ENCODE measurements at places on chromosomes 2 and 18.

DNA sequence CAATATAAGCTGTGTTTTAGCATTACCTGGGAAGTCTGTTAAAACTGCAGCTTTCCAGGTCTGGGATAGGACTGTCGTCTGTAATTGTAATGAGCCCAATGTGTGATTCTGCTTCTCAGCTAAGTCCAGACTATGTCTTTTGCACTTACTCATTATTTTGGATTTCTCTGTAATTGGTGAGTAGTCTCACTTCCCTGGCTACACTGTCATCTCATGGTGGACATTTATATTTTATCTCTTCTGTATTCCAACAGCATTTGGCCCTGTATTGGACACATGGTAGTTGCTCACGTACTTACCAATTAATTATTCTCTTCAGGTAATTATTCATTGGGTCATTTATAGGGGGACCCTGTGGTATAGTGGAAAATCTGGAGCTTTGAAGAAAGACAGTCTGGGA lies 28.0 kb downstream of the LHCGR start:
- DNase-seq: no peak

DNA sequence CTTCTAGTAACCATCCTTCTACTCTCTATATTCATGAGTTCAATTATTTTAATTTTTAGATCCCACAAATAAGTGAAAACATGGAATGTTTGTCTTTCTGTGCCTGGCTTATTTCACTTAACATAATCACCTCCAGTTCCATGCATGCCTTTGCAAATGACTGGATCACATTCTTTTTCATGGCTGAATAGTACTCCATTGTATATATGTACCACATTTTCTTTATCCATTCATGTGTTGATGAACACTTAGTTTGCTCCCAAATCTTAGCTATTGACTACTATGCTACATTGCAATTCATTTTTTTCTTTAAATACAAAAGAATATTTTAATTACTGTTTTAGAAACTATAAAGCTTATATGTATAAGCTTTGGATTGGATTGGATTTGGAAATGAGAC lies 240.4 kb upstream of the LYPD1 start:
- no peak for DNase-seq

- peak; percentile 19 for DNase-seq
These were observed 142.0 kb downstream of the TSN start for GRCh38 chr2:121897335-121897970.

DNA sequence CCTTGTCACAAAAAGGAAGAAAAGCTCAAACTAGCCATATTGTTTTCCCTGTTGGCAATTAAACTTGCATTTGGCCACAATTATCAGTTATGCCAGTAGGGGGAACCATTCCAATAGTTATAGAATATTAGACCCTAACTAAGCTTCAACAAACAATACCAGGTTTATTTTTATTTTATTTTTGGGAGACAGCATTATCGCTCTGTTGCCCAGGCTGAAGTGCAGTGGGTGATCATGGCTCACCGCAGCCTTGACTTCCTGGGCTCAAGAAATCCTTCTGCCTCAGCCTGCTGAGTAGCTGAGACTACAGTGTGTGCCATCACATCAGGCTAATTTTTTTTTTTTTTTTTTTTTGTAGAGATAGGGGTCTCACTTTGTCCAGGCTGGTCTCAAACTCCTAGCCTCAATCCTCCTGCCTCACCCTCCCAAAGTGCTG lies 102.1 kb downstream of the ATAD2B start:
- peak; percentile 41 for DNase-seq

DNA sequence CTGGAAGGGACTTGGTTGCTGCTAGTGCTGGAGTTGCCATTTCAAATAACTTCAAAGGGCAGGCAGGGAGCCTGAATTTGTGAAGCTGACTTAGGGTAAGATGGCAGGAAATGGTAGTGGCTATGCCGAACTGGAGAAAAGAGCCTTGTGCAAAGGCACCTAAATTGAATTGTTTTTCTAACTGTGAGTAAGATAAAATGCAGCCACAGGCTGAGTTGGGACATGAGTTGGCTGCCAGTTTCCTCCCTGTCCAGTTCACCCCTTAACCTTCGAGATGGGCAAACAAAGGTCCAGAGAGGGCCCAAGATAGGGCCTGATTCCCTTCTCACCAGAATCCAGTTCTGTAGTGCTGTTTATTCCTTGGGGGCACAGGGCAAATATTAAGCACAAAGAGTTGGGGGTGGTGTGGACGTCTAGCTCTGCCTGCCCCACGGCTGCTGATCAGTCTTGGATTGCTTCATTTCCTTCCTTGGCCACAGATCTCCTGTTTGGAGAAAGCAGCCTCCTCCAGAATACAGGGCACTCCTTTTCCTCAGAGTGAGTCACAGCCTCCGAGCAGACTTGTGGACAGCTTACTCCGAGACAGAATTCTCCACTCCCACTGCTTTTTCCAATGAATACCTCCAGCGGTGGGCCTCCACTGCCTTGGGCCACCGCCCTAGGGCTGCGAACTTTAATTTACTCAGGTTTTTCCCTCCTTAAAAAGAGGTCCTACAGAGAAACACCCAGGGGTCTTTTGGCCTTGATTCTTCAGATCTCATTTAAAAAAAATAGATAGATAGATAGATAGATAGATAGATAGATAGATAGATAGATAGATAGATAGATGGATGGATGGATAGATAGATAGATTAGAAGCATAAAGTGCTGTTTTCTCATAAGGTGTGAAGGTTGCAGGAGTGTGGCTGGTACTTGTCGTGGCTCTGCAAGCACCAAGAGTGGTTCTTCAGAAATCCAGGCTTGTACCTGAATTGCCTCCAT lies 18.4 kb upstream of the SLC20A1 start:
- DNase-seq: no peak

- no peak for DNase-seq
These were observed 216.0 kb downstream of the ACKR3 start for GRCh38 chr2:236785611-236786057.

DNA sequence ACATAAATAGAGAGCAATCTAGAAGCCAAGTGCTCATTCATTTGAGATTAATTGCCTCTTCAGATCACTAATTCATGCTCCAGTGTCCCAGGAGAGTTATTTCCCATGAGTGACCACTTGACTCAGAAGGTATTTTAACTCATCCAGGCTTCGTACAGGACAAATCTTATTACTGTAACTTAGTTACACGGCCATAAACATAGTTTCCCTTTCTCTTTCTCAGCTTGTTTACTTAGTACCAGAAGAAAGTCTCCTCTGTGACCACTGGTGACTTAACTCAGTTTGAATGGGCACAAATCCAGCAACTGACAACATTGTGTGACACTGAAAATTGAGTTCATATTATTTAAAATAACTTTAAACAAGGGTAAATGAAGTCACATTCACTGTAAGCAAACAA lies 25.3 kb downstream of the MMADHC start:
- DNase-seq: no peak

DNA sequence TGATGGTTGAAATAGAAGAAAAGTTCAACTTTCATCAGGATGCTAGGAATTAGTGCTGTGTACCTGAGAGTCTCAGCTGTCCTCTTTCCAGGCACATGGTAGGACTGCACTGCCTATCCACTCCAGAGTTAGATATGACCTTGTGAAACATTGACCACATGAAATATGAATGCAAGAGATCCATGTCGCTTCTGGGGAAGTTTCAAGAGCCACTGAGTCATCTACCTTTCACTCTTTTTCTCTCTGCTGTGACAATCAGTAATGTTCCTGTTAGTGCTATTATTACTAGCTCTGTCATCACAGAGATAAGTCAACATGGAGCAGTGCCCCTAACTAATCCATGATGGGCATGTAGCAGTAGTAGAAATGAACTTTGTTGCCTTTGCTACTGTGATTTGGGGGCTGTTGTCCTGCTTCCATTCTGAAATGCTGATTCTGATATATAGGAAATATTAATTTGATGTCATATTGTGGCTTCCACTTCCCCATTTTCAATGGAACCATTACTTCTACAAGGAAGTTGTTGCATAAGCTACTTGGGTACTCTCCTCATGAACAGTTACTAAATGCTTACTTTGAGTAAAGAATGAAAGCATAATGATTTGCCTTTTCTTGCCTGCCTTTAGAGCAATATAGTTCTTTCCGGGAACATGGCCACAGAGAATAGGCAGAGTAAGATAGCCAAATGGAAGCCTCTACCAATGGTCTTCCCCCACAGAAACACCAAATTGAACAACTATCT lies 192.8 kb upstream of the ZNF521 start:
- DNase-seq: no peak

DNA sequence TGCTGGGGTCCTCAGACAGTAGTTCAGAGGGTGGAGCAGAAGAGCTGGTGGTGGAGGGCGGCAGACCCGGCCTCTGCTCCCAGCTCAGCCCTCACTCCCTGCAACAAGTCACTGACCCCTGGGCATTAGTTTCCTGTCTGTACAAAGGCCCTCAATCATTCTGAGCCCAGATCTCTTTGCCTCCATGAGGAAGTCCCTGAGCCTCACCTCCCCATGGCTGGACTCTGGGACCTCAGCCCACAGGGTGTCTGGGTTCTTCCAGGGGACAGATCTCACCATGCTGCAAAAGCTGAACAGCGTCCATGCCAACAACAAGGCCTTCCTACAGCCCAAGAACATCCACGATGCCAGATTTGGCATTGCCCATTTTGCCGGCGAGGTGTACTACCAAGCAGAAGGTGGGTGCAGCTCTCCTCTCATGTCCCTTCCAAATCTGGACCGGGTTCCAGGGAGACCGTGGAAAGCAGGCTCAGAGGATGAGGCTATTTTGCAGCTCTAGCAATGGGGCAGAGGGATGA lies 49.1 kb downstream of the MYO7B start:
- peak; percentile 3 for DNase-seq

- DNase-seq: no peak
These were observed 575.5 kb downstream of the LRRTM4 start for GRCh38 chr2:76946631-76947145.

DNA sequence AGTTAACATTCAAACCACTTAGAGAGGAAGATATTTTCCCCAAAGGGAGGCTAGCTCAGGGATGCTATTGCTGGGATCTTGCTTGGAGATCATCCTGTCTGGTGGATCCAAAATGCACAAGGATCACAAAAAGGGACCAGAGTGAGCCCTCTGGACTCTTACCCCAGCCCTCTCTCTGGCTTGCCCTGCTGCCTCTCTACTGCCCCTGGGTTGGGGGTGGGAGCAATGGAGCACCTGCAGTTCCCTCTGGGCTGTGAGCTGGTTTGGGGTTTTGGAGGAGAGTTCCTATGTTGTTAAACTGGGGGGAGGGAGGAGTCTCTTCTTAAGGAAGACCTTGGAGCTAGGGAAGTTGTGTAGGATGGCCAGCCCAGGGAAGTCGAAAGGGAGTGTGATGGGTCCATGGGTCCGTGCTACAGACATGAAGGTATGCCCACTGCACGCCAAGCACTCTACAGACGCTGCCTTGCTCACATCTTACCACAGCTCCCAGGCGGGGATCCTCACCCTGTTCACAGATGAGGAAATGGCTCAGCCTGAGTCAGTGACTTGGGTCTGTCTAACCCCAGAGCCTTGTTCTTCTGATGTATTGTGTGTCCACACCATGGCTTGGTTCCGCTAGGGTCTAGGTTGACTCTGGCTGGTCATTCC lies 3.8 kb downstream of the LBH start:
- DNase-seq: peak; percentile 64

- no peak for DNase-seq
These were observed 375.3 kb downstream of the LNPK start for GRCh38 chr2:175626796-175627195.

DNA sequence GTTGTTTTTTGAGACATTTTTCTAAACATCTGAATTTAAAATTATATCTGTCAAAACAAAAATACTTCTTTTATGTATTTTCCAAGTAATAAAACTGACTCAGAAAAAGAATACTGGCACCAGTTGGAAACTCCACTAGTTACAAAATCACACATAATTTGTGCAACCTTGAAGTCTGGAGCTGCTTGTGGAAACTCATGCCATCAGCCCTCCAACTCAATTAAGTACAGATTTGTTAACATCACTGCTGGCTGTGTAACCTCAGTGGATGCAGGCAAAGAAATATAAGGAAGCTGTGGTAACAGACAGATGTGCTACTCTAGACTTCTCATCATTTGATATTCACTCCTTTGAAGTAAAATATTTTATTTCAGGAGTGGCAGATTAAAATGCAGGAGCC lies 30.0 kb upstream of the RAPH1 start:
- no peak for DNase-seq

DNA sequence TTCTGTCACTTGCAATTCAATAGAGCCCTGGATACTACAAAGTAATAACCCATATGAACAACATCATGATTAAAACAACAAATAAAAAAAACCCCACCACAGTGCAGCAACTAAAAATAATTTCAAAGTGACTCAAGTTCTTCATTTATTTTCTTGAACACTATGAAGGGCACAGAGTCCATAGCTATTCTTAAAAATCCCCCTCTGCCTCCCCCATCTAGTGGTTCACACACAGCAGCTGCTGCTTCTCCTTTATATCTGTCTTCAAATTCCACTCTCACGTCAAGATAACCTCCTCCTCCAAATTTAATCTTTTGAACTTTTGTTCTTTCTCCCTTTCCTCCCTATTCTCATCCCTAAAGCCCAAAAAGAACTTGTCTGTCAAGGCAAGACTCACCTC lies 591.3 kb downstream of the ZEB2 start:
- no peak for DNase-seq

DNA sequence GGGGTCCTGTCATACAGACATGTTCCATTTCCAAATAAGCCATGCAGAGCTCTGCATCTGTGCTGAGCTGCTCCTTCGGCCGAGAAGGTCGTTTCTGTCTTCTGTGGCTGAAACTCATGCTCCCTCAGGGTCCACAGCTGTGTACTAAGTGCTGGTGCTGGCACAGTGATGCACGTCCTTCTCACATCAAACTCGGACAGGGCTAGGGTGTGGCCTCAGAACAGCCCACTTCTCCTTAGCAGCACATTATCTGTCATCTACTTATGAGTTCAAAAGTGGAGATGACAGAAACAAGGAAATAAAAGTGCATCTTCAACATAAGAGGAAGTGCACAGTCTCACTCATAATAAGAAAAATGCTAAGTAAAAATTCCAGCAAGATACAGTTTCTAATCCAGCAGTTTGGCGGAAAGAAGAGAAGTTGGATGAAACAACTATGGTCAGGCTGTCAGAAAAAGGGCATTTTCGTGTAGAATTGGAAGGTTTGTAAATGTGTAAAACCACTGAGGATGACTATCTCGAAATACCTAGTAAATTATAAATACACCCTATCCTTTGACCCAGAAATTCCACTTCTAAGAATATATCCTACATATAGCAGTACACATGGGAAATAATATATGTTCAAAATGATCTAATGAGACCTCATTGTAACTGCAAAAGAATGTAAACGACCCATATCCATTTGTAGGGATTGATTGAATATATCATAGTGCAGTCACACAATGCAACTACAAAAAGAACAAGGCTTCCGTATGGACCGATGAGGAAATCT lies 53.7 kb upstream of the APCDD1 start:
- DNase-seq: no peak

GRCh38 chr18:8247700-8248099 lies 361.5 kb upstream of the RAB12 start:
- DNase-seq: no peak

DNA sequence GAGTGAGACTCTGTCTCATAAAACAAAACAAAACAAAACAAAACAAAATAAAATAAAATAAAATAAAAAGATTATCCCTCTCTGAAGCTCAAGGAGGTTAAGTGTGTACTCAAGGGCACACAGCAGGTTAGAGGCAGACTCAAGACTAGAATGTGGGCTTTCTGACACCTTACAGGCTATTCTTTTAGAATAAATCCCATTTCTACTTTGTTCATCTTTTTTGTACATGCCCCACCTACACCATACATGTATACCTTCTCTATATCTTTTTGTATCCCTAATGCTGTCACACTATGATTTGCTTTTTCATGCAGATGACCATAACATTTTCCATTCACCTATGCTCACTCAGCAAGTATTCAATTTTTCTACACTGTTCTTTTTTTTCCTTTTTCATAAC lies 2.6 kb downstream of the IL1B start:
- DNase-seq: no peak

- DNase-seq: peak; percentile 35
These were observed 23.0 kb downstream of the ERMN start for GRCh38 chr2:157302492-157303099.

All from stimulated activated naive CD8-positive, alpha-beta T cell treated with anti-CD3 and anti-CD28 coated beads, Interleukin-15, amount 100 ng/mL, for 72 hours (primary cell).